Left ventricle myocardium superior (tissue), 1 donor: ENCODE measurements at places on chromosomes 13 and 19. TPM values are rescaled to one million over a fixed set of nuclear protein-coding genes. Genes with fewer than 3 reads are reported as not detected.
A peak's percentile ranks its signal among the peaks of the same experiment; 100 is the strongest.

The SIAH3 gene
- total RNA-seq, result not detected

The ZNF724 gene
- total RNA-seq, result 1.1 TPM

The SIGLEC5 gene
- total RNA-seq, result 0.84 TPM

The LRRC8E gene
- total RNA-seq, result 3.1 TPM

The GNG7 gene
- total RNA-seq, result 39.3 TPM

The TMEM59L gene
- 1.5 TPM for total RNA-seq

The ZNF14 gene
- total RNA-seq, result 3.6 TPM

GRCh38 chr13:23322353-23323336 lies 110.9 kb downstream of the SACS start:
- DNase-seq, result no peak

DNA sequence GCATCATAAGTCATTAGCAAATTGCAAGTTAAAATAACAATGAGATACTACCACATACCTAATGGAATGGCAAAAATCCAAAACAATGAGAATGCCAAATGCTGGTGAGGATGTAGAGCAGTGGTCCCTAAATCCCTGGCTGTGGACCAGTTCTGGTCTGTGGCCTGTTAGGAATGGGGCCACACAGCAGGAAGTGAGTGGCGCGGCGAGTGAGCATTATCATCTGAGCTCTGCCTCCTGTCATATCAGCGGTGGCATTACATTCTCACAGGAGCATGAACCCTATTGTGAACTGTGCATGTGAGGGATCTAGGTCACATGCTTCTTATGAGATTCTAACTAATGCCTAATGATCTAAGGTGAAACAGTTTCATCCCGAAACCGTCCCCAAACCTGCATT lies 1694.4 kb downstream of the EFNB2 start:
- DNase-seq, result no peak

GRCh38 chr19:55655648-55656040 lies 809 bp downstream of the U2AF2 start:
- DNase-seq, result no peak

DNA sequence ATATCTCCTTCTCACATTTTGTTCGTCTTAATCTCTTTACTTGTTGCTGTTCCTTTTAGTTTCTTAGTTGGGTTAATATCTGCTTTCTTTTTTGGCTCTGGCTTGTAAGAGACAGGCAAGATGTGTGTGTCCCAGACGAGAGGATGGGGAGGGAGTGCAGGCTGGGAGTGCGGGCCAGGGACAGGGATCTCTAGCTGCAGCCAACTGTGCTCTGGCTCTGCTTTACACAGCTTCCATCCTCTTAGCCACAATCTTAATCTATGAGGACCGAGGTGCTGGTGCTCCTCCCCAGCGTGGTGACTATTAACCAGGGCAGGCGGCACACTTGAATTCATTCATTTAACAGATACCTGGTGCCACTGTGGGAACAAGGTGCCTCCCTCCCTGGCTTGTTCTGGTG lies 70.9 kb upstream of the WASF3 start:
- peak; percentile 69 for DNase-seq

DNA sequence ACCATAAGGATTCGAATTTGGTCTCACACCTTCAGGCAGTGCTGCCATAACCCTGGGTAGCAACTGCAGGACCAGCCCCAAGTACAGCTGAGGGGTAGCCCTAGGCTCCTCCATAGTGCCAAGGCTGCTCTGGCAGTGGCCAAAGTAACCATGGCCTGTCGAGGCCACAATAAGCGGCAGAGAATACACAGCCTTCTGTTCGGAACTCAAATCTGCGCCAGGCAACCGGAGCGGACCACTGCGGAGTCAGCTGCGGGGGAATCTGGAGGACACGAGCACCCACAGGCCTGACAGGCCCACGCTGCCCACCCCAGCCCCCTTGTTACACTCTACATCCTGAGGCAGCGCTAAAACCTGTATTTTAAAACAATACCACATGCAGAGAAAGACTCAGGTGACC lies 48.7 kb downstream of the CCDC70 start:
- no peak for DNase-seq

- peak; percentile 51 for DNase-seq
These were observed 39.4 kb downstream of the ZNF136 start for GRCh38 chr19:12202250-12202649.

GRCh38 chr13:74040200-74040599 lies 94.0 kb downstream of the KLF12 start:
- peak; percentile 61 for DNase-seq

GRCh38 chr19:44515031-44515430 lies 14.4 kb downstream of the CEACAM20 start:
- no peak for DNase-seq

- DNase-seq, result no peak
These were observed 470.2 kb downstream of the PCDH9 start for GRCh38 chr13:66759919-66760318.

DNA sequence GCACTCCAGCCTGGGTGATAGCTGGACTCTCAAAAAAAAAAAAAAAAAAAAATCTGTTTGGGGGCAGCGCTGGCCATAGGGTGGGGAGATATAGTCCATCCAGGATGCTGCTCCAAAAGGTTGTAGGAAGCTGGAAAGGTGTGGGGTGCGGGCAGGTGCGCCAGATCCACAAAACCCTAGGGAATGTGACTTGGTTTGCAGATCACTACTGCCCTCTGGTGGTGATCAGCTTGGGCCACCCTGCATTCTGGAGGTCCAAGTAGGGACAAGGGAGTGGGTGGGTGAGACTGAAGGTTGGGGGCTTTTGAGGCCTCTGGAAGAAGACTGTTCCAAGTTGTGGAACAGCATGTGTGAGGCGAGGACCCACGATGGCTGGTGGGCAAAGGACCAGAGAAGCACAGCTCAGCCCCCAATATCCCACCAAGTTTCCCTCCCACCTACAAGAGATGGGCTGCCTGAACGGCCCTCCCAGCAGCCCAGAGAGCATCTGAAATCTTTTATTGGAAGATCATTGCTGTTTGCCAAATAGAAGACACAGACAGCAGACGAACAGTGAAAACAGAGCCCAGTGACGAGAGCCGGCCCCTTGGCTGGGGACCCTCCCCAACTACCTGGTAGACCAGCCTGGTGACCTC lies 10.4 kb upstream of the TYK2 start:
- peak; percentile 71 for DNase-seq

- DNase-seq, result peak; percentile 31
These were observed 8.5 kb downstream of the CCDC8 start for GRCh38 chr19:46404753-46405468.

GRCh38 chr13:48892688-48893075 lies 83.0 kb upstream of the FNDC3A start:
- DNase-seq, result no peak

DNA sequence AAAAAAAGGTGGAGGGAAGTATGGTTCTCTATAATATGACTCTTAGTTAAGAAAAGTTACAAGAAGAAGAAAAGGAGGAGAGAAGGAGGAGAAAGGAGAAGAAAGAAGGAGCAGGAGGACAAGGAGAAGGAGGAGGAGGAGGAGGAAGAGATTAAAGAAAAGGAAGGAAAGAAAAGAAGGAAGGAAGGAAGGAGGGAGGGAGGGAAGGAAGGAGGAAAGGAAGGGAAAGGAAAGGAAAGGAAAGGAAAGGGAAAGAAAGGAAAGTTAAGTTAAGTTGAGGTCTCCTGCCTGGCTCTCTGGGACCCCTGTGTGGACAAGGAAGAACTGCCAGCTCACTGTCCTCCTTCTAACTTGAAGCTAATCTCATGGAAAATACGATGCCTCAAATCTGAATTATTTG lies 429.5 kb downstream of the TSHZ3 start:
- no peak for DNase-seq

- no peak for DNase-seq
These were observed 30.2 kb downstream of the HSPH1 start for GRCh38 chr13:31131470-31131961.

GRCh38 chr19:55688422-55689218 lies 13.6 kb downstream of the EPN1 start:
- DNase-seq, result peak; percentile 20

GRCh38 chr13:98482476-98483444 lies 94.1 kb downstream of the STK24 start:
- DNase-seq, result peak; percentile 89

- DNase-seq, result peak; percentile 91
These were observed 11.9 kb upstream of the FOSB start for GRCh38 chr19:45455707-45456499.

DNA sequence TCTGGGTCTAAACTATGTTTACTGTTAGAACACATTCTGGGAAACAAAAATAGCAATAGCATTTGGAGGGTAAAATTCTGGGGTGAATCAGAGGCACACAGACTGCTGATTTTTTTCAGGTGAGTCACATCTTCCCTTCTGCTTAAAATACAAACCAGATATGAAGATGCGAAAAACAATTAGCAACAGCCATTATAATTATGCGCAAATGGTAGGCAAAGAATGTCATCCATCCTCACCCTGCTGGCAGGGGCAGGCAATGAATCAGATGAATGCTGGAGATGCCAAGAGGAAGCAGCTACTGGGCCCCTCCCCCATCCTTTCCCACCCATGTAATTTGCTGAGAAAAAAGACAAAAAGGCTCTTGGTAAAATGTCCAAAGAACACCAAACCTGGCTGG lies 282.9 kb downstream of the KLF5 start:
- no peak for DNase-seq

DNA sequence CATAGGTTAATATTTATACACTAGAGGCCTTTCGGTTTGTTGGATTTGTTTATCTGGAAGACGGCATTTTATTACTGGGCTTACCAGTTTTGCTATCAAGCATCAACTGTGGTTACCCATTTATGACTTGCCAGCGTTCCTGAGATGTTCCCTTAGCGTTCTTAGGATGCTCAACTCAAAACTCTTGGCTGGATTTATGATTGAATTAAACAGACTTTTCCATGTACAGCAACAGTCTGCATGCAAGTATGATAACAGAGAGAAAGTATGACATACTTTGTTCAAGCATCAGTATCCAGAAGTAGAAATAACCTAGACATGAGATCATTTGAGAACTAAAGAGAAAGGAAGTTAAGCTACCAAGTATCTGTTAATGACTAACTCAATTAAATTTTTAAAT lies 29.9 kb upstream of the RNF113B start:
- no peak for DNase-seq

DNA sequence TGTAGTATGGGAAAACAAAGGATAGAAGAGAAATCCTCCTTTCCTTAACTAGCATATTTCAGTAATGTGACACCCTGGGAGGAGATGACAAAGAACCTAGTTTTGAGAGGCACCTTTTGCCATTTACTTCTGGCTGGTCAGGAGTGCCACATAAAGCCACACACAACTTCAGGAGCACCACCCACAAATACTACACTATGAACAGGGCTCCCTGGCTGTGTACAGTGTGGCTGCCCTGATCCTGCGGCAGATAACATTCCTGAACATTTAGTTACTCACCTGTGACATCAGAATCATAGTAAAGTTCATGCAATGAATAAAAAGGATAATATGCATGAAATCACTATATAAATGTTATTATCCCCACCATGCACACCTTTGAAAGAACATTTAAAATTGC lies 17.4 kb upstream of the IRS2 start:
- DNase-seq, result no peak

DNA sequence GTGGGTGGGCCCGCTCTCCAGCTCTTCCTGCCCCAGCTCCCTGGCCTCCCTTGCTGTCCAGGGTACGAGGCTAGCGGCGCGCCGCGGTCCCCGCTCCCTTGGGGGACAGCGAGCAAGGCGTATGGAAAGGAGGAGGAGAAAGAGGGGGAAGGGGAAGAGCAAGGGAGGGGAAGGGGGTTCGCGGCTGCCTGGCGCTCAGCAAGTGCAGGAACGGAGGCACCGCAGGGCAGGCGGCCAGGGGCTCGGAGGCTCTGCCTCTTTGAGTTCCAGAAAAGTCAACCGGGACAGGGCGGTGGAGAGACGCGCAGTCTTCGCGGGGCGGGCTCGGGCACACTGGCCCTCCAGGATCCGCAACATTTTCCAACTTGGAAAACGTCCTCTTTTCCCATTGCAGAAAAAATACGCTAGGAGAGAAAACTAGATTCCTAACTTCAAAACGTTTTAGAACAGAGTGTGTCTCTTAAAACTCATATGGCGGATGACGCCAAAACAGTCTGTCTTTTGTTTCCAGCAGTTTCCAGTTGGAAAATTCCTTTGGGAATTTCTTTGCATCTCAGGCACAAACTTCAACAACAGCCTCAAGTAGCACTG lies 23.1 kb upstream of the TNFRSF19 start:
- peak; percentile 82 for DNase-seq

DNA sequence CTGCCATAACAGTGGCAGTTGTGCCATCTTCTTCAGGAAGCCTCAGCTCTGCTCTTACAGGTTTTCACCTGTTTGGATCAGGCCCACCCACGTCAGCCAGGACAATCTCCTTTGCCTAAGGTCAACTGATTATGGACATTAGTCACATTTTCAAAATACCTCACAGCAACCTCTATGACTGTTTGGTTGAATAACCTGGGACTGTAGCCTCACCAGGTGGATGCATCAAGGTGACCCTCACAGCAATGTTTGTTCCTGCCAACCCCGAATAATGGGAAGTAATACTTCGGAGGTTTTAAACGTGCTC lies 17.2 kb upstream of the ATP12A start:
- no peak for DNase-seq

DNA sequence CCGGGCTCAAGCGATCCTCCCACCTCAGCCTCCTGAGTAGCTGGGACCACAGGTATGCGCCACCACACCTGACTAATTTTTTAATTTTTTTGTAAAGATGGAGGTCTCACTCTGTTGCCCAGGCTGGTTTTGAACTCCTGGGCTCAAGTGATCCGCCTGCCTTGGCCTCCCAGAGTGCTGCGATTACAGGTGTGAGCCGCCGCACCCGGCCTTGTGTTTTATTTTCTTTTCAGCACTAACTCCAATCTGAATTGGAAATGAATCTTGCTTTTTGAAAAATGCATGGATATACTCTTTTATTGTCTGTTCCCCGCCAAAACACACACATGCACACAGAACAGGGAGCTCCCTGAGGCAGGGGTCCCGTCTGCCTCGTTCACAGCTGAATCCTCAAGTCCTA lies 1.3 kb upstream of the ISOC2 start:
- no peak for DNase-seq

DNA sequence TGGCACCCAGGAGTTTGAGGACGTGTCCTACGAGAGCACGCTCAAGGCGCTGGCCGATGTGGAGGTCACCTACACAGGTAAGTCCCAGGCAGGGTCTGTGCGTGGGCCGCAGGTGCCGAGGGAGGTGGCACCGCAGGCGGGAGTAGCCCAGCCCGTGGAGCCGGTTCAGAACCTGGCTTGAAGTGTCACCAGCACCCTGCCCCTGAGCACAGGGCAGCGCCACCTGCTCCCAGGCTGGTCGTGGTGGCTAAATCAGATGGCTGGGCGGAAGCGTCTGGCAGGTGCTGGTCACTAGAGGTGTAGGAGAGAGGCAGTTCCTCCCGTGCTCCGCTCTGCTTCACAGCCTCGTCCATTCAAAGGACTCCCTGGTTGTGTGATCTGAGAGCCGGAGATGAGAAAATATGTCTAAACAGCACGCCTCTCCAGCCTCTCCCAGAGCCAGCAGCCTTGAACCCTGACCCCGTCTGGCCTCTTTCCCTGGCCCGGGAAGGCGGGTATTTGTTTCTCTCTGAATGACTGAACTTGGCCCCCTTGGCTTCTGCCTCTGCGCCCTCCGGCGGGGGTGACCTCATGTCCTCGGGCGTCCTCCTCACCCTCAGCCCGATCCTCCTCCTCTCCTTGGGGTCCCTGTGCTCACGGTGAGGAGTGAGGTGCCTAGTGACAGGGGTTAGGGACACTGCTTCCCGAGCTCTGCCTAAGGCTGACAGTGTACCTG lies 5.4 kb downstream of the THOP1 start:
- DNase-seq, result no peak
